CD4-positive, alpha-beta T cell (primary cell): ENCODE measurements at places on chromosomes 11 and 22.

DNA sequence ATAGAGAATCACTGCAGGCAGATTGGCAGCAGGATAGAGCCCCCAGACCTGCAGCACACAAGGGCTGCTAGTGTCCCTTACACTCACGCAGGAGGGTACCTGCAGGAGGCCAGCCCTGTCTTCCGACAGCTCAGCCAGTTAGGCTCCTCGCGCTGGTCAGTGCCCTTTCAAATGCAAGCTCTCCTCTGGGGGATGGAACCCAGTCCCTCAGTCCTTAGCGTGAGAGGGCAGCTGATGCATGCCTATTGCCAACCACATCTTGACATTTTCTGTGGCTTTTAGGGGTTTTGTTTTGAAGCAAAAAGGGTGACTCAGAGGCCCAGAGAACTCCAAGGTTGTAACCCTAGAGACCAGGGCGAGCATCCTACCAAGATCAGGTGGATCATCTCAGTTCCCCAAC lies 40.0 kb downstream of the WNT11 start:
- H3K27ac ChIP-seq: no peak overlapping the region
- no peak for DNase-seq
- H3K36me3 ChIP-seq: no peaks in the 10 kb centered on the region
- no peaks in the 10 kb centered on the region for H3K4me1 ChIP-seq
- no peak overlapping the region for H3K4me3 ChIP-seq

- H3K4me1 ChIP-seq: no peaks in the 10 kb centered on the region
- peaks cover 3% of the 10 kb centered on the region for H3K27me3 ChIP-seq
- no peak overlapping the region for H3K27ac ChIP-seq
- no peaks in the 10 kb centered on the region for H3K36me3 ChIP-seq
These were observed 54.9 kb downstream of the GLYATL1 start for GRCh38 chr11:58994171-58994570.

- H3K27me3 ChIP-seq: no peaks in the 10 kb centered on the region
- peaks cover 4% of the 10 kb centered on the region for H3K36me3 ChIP-seq
- DNase-seq: no peak
- peak overlapping the region; percentile 16 for H3K4me3 ChIP-seq
- H3K27ac ChIP-seq: peak overlapping the region; percentile 73
- peaks cover 52% of the 10 kb centered on the region for H3K4me1 ChIP-seq
These were observed 2.2 kb downstream of the AP2A2 start for GRCh38 chr11:927871-928270.

GRCh38 chr22:36323182-36323854 lies 64.4 kb downstream of the MYH9 start:
- H3K4me3 ChIP-seq: no peak overlapping the region
- peaks cover 19% of the 10 kb centered on the region for H3K4me1 ChIP-seq
- peak overlapping the region; percentile 31 for H3K27ac ChIP-seq
- peaks cover 98% of the 10 kb centered on the region for H3K36me3 ChIP-seq

GRCh38 chr22:19122752-19123492 lies 710 bp upstream of the DGCR2 start:
- H3K27ac ChIP-seq: no peak overlapping the region
- peaks cover 45% of the 10 kb centered on the region for H3K4me1 ChIP-seq
- peak overlapping the region; percentile 59 for H3K4me3 ChIP-seq

DNA sequence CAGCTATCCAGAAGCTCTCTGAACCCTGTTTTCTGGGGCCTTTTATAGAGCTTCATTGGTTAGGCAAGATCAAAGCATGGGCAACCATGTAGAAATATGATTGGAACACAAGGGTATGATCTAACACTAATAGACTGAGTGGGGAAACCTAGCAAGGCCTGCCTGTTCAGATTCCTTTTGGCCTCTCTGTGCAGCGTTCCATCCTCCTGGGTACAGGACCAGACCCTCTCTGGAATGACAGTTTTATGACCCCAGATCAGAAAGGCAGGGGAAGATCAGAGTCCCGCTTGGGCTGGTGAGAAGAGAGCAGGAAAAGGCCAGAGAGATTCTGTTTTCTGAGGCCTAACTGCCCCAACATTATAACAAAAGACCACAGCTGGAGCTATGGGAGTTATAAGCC lies 36.7 kb upstream of the VWA5A start:
- no peak for DNase-seq
- no peak overlapping the region for H3K27ac ChIP-seq
- no peaks in the 10 kb centered on the region for H3K36me3 ChIP-seq
- H3K4me3 ChIP-seq: no peak overlapping the region
- H3K4me1 ChIP-seq: peaks cover 8% of the 10 kb centered on the region

- H3K27me3 ChIP-seq: no peaks in the 10 kb centered on the region
- peaks cover 13% of the 10 kb centered on the region for H3K36me3 ChIP-seq
- DNase-seq: peak; percentile 54
- peaks cover 68% of the 10 kb centered on the region for H3K4me1 ChIP-seq
These were observed at the start of gene VEGFB for GRCh38 chr11:64233913-64234586. Gene VEGFB (plus strand): TSS chr11:64234584. CDS start chr11:64234834, 250 bp downstream.

DNA sequence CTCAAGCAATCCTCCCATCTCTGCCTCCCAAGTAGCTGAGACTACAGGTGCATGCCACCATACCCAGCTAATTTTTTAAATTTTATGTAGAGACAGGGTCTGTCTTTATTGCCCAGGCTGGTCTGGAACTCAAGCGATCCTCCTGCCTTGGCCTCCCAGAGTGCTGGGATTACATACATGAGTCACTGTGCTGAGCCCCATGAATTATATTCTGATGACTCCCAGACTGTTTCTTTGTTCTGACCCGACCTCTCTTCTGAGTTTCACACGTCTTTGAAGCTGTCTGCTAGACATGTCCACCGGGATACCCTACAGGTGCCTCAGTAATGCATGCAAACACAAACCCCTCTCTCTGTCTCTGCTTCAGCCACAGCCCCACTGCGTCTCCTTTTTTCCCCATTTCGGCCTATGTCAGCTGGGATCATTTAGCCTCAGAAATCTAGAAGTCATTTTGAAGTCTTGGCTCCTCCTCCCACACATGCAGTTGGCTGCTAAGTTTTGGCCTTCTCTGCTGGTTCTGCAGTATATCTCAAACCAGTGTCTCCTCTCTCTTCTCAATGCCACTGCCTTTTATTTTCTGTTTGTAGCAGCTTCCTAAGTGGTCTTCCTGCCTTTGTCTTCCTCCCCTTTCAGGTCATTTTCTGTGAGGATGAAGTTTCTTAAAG lies 4.8 kb downstream of the VPS26B start:
- no peak overlapping the region for H3K27ac ChIP-seq
- H3K4me1 ChIP-seq: peaks cover 67% of the 10 kb centered on the region
- peaks cover 11% of the 10 kb centered on the region for H3K36me3 ChIP-seq
- no peak for DNase-seq
- no peaks in the 10 kb centered on the region for H3K27me3 ChIP-seq

DNA sequence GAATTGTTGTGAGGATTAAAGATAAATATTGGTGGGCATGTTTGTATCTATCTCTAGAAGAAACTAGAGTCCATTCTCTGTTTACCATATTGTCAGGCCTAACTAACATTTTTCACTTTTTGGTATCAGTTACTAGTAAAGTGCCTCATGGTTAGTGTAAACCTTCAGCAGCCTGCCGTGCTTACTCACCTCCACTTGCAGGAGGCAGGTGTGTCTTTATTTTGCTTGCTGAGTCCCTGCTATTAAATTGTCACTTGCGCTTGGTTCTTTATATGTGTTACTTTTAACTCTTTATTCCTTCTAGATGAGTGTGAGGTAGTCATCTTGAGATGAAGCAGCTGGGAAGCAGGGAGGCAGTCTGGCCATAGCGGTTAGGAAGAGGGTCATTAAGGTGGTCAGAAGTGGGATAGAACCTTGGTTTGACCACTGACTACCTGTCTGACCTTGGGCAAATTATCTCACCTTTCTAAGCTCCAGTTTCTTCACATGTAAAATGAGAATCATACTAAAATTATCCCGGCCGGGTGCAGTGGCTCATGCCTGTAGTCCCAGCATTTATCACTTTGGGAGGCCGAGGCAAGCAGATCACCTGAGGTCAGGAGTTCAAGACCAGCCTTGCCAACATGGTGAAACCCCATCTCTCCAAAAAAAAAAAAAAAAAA lies 21.2 kb downstream of the PPP6R3 start:
- no peak overlapping the region for H3K4me3 ChIP-seq
- no peak for DNase-seq

GRCh38 chr22:42811459-42811858 lies 45.6 kb downstream of the ARFGAP3 start:
- no peak overlapping the region for H3K4me3 ChIP-seq
- no peak overlapping the region for H3K27ac ChIP-seq
- no peak for DNase-seq
- H3K27me3 ChIP-seq: no peaks in the 10 kb centered on the region
- peaks cover 59% of the 10 kb centered on the region for H3K36me3 ChIP-seq
- H3K4me1 ChIP-seq: no peaks in the 10 kb centered on the region

- no peak overlapping the region for H3K4me3 ChIP-seq
- DNase-seq: peak; percentile 77
- no peaks in the 10 kb centered on the region for H3K27me3 ChIP-seq
- H3K36me3 ChIP-seq: no peaks in the 10 kb centered on the region
- no peak overlapping the region for H3K27ac ChIP-seq
These were observed 4.0 kb downstream of the TRIM6 start for GRCh38 chr11:5600374-5600851.

GRCh38 chr22:39294571-39295468 lies 24.6 kb downstream of the RPL3 start:
- no peak overlapping the region for H3K4me3 ChIP-seq
- no peak overlapping the region for H3K27ac ChIP-seq
- DNase-seq: no peak
- H3K36me3 ChIP-seq: no peaks in the 10 kb centered on the region

- H3K27ac ChIP-seq: no peak overlapping the region
- no peaks in the 10 kb centered on the region for H3K36me3 ChIP-seq
- no peak for DNase-seq
- H3K27me3 ChIP-seq: no peaks in the 10 kb centered on the region
These were observed 173.2 kb downstream of the KIF18A start for GRCh38 chr11:27934830-27935145.

GRCh38 chr11:128956401-128957201 lies 13.9 kb upstream of the TP53AIP1 start:
- no peak overlapping the region for H3K27ac ChIP-seq
- DNase-seq: peak; percentile 67
- no peaks in the 10 kb centered on the region for H3K36me3 ChIP-seq
- no peaks in the 10 kb centered on the region for H3K27me3 ChIP-seq
- H3K4me3 ChIP-seq: no peak overlapping the region

DNA sequence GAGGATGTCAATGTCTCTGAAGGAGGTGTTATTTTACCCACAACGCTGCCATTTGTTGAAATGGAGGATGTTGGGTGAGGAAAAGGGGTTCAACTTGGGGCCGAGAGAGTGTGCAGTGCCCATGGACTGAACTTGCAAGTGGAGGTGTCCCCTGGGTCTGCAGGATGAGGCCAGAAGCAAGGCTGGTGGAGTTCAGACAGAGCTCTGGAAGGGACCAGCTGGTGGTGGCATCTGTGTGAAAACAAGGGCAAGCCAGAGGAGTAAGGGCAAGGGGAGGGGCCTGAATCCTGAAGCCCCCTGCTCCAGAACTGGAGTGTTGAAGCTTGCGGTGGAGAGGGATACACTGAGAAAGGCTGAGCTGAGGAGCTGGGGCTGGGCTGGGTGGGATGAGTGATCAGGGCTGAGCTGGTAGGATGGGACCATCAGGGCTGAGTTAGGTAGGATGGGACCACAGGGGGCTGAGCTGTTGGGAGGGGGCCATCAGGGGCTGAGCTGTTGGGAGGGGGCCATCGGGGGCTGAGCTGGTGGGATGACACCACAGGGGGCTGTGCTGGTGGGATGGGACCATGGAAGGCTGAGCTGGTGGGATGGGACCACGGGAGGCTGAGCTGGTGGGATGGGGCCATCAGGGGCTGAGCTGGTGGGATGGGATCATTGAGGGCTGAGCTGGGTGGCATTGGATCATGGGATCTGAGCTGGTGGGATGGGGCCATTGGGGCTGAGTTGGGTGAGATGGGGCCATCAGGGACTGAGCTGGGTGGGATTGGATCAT lies 13.4 kb upstream of the CTSD start:
- H3K27me3 ChIP-seq: no peaks in the 10 kb centered on the region
- H3K4me3 ChIP-seq: no peak overlapping the region
- H3K4me1 ChIP-seq: peaks cover 22% of the 10 kb centered on the region
- H3K36me3 ChIP-seq: no peaks in the 10 kb centered on the region
- DNase-seq: no peak
- H3K27ac ChIP-seq: no peak overlapping the region

DNA sequence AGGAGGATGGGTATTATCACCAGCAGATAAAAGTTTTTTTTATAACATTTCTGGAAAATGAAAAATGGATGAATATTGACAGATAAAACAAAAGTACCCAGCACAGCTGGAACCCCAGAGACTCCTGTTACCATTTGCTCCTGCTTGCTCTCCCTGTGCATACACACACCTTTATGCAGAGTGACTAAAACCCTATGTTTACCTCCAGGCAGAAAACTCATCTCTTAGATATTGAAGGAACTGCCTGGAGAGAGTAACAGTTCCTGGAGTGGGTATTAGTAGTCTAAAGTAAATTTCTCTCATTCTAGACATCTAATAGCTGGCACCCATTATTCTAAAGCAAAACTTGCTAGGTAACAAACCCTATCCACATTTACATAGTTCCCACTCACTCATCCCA lies 38.0 kb downstream of the CYP2R1 start:
- H3K27me3 ChIP-seq: no peaks in the 10 kb centered on the region
- H3K27ac ChIP-seq: no peak overlapping the region
- no peaks in the 10 kb centered on the region for H3K4me1 ChIP-seq
- H3K4me3 ChIP-seq: no peak overlapping the region
- H3K36me3 ChIP-seq: peaks cover 19% of the 10 kb centered on the region

DNA sequence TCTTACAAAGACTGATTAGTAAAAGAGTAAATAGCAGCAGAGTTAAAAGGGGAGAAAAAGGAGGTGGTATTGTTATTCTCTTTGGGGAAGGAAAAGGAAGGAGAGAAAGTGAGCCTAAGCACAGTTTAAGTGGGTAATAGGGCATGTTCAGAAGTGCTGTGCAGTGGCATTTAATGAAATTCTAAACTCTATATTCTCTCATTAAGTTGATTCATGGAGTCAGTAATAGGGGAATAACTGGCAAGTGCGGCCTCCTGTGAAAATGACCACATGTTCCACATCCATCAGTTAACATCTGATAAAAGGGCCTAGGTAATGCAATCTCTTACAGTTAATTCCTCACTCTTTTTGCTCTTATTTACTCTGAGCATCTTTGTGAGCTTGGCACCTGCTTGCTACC lies 516.7 kb downstream of the JRKL start:
- no peak overlapping the region for H3K4me3 ChIP-seq
- H3K36me3 ChIP-seq: no peaks in the 10 kb centered on the region
- H3K27ac ChIP-seq: no peak overlapping the region

DNA sequence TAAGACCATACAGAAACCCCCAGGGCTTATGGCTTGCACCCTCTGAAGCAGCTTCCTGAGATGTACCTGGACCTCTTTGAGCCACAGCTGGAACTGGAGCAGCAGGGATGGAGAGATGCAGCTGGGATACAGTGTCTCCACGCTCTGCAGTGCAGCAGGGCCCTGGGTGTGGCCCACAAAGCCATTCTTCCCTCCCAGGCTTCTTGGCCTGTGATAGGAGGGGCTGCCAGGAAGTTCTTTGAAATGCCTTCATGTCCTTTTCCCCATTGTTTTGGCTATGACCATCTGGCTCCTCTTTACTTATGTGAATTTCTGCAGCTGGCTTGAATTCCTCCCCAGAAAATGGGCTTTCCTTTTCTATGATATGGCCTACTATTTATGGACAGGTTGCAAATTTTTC lies 37.1 kb upstream of the RAB38 start:
- no peaks in the 10 kb centered on the region for H3K4me1 ChIP-seq
- H3K36me3 ChIP-seq: no peaks in the 10 kb centered on the region
- no peaks in the 10 kb centered on the region for H3K27me3 ChIP-seq

GRCh38 chr11:78291503-78292108 lies 102.9 kb downstream of the USP35 start:
- H3K27me3 ChIP-seq: no peaks in the 10 kb centered on the region
- no peak overlapping the region for H3K27ac ChIP-seq
- no peaks in the 10 kb centered on the region for H3K36me3 ChIP-seq
- DNase-seq: no peak
- no peak overlapping the region for H3K4me3 ChIP-seq

- no peaks in the 10 kb centered on the region for H3K27me3 ChIP-seq
- peaks cover 8% of the 10 kb centered on the region for H3K4me1 ChIP-seq
- no peak overlapping the region for H3K4me3 ChIP-seq
- DNase-seq: no peak
- no peak overlapping the region for H3K27ac ChIP-seq
These were observed 9.3 kb downstream of the C11orf24 start for GRCh38 chr11:68262544-68262827.
